ENCODE measurements at places on chromosomes 16 and 17.

DNA sequence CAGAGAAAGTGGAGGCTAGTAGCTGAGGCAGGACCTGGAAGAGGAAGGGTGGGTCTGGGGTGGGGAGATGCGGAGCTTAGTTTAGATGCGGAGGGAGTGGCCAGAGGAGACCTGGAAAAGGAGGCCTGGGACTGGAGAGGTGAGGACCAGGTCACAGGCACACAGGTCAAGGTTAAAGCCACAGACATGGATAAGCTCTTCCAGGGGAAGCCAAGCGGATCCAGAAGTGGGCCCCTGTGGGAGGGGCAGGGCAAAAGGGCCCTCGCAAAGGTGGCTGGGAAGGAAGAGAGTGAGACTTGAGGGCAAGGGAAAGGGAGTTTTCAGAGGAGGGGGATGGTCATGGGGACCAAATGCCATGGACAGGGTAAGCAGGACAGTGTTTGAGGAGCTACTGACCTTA lies 13.9 kb upstream of the MLLT6 start:
- no peak for DNase-seq

DNA sequence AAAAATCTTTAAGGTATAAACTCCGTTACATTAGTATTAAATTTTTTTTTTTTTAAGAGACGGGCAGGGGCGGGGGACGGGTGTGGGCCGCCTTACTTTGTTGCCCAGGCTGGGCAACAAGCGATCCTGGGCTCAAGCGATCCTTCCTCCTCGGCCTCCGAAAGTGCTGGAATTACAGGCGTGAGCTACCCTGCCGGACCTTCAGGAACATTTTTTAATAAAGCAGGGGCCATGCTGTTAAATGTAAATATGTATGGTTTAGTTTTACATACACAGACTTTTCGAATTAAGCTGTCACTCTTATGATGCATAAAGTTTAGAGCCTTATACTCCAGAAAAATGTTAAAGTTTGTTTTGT lies 2.4 kb downstream of the PPM1D start:
- no peak for DNase-seq

- no peak for DNase-seq
These were observed 5.8 kb downstream of the ABCA10 start for GRCh38 chr17:69222707-69223258.

GRCh38 chr17:72191921-72192799 lies 71.3 kb downstream of the SOX9 start:
- DNase-seq: no peak

DNA sequence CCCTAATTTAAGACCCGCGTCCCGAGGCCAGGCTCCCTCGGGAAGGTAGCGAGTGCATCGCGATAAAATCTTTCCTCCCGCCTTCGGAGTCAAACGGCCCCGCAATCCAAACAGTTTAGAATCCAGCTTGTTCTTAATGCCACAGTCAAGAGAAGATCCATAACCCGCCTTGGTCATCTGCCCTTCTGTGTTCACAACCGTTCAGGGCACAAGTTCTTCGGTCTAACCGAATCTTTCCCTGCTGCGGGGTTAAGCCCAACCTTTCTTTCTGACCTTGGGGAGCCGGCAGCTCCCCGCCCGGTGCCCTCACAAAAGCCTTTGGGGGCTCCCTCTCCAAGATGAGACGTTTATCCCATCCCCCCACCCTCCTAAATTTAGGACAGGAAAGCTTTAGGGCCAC lies 30.3 kb downstream of the CPSF4L start:
- DNase-seq: no peak

- DNase-seq: no peak
These were observed 21.2 kb upstream of the EIF1 start for GRCh38 chr17:41667280-41668041.

DNA sequence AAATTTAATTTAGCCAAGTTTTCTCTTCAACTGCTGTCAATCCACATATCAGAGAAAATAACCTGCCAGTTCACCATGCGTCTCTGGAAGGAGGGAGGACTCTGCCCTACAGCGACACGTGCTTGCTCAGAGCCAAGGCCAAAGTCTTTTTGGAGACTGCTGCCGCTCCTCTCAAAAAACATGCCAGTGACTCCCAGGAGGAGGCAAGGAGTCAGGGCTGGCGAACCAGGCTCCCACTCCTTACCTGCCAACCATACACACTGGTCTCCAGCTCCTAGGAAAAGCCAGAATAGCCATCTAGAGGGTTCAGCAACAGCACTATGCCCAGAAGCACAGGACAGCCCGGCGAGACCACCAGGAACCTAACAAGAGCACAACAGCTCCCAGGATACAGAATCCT lies 73.0 kb downstream of the ANKRD11 start:
- no peak for DNase-seq

DNA sequence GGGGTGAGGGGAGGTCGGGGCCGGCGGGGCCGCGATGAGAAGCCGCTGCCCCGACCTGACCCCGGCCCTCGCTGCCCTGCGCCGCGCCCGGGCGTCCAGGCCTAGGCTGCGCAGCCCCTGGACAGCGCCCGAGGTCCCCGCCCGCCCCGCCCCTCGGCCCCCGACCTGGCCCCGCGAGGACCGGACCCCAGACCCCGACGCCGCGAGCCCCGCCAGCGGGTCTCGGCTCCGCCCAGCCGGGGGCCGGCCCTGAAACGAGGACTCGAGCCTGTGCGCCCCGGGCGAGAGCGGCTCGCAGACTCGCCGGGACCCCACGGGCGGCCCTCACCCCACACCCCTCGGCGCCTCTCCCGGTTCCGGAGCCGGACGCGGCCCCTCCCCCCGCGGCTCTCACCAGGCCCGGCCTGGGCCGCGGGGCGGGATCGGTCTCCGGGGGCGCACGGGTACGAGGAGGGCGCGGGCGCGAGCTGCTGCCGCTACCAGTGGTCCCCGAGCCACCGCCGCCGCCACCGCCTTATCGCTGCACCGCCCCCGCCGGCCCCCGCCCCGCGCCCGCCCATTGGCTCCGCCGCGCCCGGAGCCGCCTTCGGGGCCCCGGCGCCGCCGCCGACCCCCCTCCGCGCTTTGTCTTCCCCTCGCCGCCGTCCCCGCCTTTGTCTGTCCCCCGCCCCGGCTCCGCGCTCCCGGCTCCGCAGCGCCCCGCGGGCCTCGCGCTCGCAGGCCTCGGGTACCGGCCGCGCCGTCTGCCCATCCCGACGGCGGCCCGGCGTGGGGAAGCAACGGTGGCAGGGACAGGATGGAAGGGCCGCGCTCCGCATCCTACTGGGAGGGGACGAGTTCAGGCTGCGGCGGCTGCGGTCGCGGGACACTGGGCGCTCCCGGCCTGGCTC lies at the start of gene LIMD2:
Gene LIMD2, minus strand, starts transcription at position 488 of the 890 bp plus-strand sequence. CDS start 827 bp downstream, outside the sequence.
- DNase-seq: peak; percentile 82

DNA sequence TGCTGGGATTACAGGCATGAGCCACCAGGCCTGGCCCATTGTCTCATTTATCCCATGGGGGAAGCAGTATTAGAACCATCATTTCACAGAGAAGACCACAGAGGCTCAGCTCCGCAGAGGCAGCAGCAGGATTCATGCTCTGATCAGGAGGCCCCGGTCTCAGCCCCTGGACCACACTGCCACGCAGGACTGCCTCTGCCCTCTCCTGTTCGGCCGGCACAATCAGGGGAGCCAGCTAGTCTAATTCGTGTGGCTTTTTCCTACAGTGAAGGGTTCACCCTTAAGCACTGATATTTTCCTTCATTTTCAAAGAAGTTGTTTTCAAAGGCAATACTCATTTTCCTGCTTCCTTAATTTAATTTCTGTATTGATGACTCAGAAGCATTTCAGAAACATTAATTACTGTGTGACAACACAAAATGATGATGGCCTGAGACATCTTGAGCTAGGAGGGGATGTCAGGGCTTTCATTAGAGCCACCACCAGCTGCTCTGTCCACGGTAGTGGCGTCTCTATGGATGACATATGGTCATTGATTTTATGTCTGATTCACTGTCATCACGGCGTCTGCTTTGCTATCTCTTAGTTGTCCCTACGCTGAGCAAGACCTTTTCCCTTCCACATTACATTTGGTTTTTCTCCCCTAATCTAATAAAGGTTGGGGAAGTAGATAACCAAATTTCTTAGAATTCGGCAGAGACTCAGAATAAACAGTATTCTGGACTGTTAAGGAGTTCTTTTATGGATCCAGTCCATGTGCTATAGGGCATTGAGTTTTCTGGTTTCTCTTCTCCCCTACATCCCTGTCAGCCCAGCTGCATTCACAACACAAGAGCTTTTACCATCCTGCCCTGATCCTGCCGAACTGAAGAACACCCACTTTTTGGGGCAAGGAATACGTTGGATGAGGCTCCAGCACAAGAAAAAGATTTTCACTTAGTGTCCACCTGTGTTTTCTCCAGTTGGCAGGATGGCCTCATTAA lies 314.0 kb downstream of the SLC39A11 start:
- DNase-seq: no peak

DNA sequence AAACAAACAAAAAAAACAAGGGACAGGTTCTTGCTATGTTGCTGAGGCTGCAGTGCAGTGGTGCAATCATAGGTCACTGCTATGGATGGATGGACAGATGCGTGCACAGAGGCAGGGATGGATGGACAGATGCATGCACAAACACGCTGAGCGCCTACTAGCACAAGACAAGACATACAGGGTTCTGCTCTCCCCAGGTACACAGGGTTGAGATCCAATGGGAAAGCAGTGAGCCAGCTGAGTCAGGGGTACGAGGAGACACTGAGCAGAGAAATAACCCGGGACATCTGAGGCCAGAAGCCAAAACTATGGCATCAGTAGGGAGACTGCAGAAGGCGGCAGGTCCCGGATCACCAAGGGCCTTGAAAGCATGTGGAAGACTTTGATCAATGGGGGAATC lies 6.2 kb downstream of the IL32 start:
- no peak for DNase-seq

GRCh38 chr16:10969615-10970014 lies 25.3 kb downstream of the CLEC16A start:
- no peak for DNase-seq

DNA sequence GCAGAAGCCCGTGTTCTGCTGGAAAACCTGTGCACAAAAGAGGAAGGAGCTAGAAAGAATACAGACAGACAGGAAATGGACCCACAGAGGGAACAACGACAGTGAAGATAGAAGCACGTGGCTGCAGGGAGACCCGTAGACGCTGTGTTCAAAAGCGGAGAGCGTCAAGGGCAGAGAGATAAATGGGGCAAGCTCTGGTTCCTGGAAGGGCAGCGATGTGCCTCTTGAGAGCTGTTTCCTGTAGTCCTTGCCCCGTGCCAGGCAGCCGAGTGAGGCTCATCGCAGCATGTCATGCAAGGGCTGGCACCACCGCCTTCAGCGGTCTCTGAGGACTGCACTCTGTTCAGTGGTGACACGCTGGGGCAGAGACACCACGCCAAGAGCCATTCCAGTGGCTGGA lies 43.6 kb upstream of the CACNG5 start:
- no peak for DNase-seq

DNA sequence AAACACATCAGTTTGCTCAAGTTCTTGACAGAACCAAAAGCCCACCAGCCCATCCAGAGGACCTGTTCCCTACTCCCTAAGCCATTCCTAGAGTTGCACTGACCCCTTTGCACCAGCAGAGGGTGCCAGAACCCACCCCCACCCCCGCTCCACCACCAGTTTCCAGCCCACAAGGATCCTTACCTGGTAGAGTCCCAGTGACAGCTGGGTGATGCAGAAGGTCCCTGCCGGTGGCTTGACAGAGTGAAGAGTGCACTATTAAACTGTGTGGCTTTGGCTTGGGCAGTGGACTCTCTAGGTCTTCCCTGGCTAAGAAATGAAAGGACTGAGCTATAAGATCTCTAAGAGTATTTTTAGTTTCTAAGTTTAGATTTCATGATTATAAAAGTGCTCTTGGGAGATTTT lies 73.3 kb upstream of the MTMR4 start:
- DNase-seq: peak; percentile 63

DNA sequence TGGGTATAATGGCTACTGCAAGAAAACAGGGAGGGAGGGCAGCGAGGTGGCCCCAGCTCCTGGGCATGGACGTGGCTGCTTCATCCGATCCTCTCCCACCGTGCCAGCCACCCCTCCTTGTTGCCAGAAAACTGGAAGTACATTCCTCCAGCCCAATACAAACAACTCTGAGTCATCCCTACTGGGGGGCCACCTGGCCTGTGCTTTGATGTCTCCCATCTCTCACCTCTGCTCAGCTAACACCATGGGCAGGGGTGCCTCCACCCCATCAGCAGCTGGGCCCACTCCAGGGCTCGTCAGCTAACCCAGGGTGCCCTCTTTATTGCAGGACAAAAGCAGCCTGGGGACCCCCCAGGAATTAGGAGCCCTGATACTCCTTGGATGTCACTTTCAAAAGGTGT lies 2.0 kb downstream of the RHBDF2 start:
- DNase-seq: no peak

- DNase-seq: no peak
These were observed 19.9 kb downstream of the GINS2 start for GRCh38 chr16:85668676-85669424.

DNA sequence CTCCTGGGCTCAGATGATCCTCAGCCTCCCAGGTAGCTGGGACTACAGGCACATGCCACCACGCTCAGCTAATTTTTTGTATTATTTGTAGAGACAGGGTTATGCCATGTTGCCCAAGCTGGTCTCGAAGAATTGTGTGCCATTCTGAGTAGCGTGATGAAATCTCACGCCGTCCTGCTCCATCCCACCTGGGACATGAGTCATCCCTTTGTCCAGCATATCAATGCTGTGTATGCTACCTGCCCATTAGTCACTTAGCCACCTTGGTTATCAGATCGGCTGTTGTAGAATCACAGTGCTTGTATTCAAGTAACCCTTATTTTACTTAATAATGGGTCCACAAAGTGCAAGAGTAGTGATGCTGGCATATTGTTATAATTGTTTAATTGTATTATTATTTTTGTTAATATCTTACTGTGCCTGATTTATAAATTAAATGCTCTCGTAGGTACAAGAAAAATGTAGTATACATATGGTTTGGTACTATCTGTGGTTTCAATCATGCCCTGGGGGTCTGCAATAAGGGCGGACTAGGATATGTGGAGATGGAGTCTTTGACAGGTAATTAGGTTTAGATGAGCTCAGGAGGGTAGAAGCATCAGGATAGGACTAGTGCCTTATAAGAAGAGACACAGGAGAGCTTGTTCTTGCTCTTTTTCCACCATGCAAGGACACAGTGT lies 26.6 kb upstream of the SLC13A2 start:
- no peak for DNase-seq

GRCh38 chr16:67770346-67770991 lies 35.9 kb downstream of the RANBP10 start:
- DNase-seq: no peak

- no peak for DNase-seq
These were observed 98.2 kb downstream of the HS3ST3A1 start for GRCh38 chr17:13503526-13503925.

- DNase-seq: no peak
These were observed 9.5 kb downstream of the KRT12 start for GRCh38 chr17:40857535-40857934.

DNA sequence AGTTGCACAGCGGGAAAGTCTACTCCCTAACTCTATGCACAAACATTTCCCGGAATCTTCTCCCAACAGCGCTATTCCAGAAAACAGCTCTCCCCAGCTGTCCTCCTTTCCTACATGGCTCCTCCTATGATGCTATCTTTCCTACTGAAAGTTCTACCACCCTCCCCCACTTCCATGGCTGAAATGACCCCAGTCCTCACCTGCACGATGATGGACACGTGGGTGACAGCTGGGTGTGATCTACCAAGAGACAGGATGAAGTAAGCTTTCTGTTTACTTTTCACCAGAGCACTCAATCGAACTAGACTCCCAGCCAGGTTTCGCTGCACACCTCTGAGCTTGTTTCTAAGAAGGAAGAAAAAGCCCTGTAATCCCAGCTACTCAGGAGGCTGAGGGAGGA lies 10.7 kb downstream of the CTC1 start:
- DNase-seq: no peak

GRCh38 chr16:53680756-53681155 lies 22.9 kb downstream of the RPGRIP1L start:
- DNase-seq: no peak

All from activated CD4-positive, alpha-beta memory T cell treated with anti-CD3 and anti-CD28 coated beads, Interleukin-2, amount 10 ng/mL, durations not matched to agents 7 days and 5 days (primary cell).